ENCODE measurements at places on chromosomes 1 and 21. TPM values are rescaled to one million over a fixed set of nuclear protein-coding genes. Genes with fewer than 3 reads are reported as not detected.

Gene CA6
- not detected for total RNA-seq

Gene CLCNKA
- total RNA-seq = not detected

Gene FCRLB
- total RNA-seq = 0.60 TPM

Gene MYCL
- total RNA-seq = 3.1 TPM

Gene ARHGEF16
- 0.35 TPM for total RNA-seq

Gene MRAP
- total RNA-seq = not detected

Gene KPRP
- not detected for total RNA-seq

Gene MRPS21
- total RNA-seq = 60.9 TPM

Gene WDR64
- total RNA-seq = not detected

Gene LRRC38
- total RNA-seq = not detected

Gene NBPF26
- 11.7 TPM for total RNA-seq

Gene TMEM222
- total RNA-seq = 26.3 TPM
